ENCODE measurements at places on chromosomes 13 and 19. TPM values are rescaled to one million over a fixed set of nuclear protein-coding genes. Genes with fewer than 3 reads are reported as not detected.

MTMR6 gene
- 17.8 TPM for total RNA-seq

DNA sequence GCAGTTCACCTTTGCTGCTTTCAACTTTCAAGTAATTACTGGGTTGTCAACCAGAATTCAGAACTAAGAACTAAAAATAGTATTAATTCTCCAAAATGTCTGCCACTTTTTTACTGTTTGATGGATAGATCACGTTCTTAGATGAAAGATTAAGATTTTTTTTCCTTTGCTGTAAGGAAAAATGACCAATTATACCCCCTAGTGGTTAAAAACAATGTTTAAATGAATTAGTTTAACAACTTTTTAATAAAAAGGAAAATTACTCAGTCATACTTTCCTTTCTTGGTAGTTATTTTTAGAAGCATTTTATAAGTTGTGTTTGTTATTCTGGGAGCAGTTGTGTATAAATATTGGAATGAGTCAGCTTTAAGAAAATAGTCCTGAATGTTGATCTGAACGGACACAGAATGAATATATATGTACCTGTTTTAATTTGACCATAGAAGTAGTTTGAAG is 4.6 kb downstream of the TM9SF2 start:
- DNase-seq: no peak

NAPSA gene
- 0.94 TPM for total RNA-seq

GRCh38 chr19:39167461-39168257 is 29.1 kb upstream of the NCCRP1 start:
- DNase-seq: no peak

STOML3 gene
- total RNA-seq: 0.05 TPM

GRCh38 chr13:48094404-48094780 is 512 bp downstream of the MED4 start:
- no peak for DNase-seq
